ENCODE measurements at places on chromosomes 12 and 14. TPM values are rescaled to one million over a fixed set of nuclear protein-coding genes. Genes with fewer than 3 reads are reported as not detected.

SERPINA12 gene
- not detected for total RNA-seq

- peak; percentile 53 for DNase-seq
These were observed 31.4 kb upstream of the RTRAF start for GRCh38 chr14:51957950-51958349.

DNA sequence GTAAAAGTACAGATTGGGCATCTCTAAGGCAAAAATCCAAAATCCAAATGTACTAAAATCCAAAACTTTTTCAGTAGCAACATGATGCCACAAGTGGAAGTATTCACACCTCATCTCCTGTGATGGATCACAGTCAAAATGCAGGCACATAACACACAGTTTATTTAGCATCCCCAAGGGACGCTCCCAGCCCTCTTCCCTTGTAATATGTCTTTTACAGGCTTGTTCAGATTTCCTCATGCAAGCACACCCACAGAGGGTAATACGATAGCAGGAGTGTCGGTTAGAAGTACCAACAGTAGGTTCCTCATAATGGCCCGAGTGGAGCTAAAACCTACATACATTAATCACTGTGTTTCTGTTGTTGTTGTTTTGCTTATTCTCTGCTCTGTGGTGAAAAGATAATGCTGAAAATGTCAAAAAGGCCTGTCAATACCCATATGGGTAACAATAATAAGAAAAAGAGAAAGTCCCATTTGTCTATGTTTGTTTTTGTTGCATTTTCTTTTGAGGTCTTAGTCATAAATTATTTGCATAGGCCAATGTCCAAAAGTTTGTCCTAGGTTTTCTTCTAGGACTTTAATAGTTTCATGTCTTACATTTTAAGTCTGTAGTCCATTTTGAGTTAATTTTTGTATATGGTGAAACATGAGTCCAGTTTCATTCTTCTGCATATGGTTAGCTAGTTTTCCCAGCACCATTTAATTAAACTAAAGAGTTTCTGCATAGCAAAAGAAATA, 133.1 kb downstream of the LRIG3 start:
- no peak for DNase-seq

DNA sequence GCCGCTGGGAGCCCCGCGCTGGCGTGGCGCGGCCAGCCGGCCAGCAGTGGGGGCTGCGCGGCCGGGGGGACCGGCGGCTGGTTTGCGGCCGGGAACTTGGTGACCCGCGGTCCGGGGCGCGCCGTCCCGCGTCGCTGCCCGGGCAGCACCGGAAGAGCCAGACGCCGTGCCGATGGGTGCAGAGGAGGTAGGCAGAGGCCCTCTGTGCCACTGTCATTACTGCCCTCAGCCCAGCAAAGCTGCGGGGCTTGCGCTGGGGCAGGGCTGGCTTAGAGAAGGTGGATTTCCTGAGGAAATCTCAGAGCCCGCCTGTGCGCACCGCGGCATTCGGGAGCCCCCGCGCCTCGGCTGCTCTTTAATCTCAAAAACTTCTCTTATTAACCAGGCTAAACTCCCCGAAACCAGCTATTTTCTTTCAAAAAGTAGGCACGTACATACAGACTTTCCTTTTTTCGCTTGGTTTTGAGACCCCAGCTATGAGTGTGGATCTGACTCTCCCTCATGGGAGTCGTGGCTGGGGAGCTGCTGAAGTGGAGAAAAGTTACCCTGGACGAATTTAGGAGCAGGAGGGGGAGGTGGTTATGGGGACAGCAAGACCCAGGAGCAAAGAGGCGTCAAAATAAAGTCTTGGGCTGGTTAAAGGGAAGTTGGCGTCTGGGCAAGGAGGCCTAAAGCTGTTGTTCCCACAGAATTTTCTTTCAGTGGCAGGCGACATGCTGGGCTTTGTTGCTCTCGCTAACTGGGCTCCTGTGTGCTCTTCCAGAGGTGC, 802 bp downstream of the SUSD6 start:
- DNase-seq, result no peak

GRCh38 chr12:62003701-62004100, 256.5 kb upstream of the USP15 start:
- no peak for DNase-seq

DNA sequence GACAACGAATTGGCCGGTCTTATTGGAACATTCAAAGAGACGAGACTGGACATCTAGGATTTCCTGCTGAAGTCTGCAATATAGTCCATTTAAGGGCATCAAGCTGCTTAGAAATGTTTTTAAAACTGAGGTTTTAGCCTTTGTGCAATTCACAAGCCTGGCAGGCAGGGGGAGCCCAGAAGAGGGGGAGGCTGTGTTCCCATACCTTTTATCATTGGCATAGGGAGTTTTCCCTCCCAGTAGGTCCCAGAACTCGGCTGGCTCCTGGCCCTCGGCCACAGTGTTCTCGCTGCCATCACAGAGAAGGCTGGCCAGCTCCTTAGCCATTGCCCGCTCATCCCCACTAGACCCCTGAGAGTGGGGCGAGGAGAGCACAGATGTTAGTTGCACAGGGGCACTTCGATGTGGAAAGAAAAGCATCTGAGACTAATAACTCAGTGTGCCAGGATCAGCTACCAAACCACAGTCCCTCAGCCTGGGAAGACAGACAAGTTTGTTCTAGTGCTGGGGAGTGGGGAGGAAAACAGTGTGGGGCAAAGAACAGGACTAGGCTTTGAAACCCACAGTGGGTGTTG, 15.1 kb downstream of the AVIL start:
- no peak for DNase-seq

MDP1 gene
- 30.8 TPM for total RNA-seq

- DNase-seq, result no peak
These were observed 21.3 kb downstream of the WSCD2 start for GRCh38 chr12:108150436-108150835.

DNA sequence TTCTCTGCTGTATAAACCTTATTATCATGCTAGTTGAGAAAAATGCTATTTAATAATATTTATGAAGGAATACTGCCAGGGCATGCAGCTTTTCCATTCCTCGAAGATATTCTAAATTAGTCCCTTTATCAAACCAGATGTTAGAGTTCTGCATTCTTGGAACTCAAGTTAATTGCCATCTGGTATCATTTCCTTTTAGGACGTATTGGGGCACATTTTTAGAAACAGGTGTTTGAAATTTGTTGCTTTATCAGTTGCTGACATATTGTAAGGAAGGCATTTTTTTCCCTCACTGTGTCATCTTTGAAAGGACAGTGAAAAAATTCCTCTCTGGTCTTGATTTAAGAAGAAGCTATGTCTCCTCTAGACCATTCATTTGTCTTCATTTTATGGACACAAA, 471.2 kb upstream of the PRICKLE1 start:
- DNase-seq, result no peak

DNA sequence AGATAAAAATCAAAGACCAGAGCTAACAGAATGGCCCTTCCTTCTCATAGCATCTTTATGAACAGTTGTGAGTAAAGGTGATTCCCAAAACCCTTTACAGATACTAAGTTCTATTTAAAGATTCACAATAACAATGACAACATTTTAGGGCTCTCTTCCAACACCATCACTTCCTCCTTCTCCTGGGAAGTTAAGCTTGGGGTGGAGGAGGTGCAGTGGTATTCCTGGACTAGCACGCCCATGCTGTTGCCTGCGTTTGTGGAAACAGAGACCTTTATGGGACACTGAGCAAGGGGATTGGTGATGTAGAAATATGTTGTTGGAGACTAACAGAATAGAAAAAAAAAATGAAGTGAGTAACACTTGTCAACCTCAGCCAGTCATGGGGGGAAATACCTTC, 22.5 kb downstream of the SYNE2 start:
- DNase-seq, result no peak

- peak; percentile 35 for DNase-seq
These were observed 75.5 kb downstream of the BORCS5 start for GRCh38 chr12:12432364-12432763.

DNA sequence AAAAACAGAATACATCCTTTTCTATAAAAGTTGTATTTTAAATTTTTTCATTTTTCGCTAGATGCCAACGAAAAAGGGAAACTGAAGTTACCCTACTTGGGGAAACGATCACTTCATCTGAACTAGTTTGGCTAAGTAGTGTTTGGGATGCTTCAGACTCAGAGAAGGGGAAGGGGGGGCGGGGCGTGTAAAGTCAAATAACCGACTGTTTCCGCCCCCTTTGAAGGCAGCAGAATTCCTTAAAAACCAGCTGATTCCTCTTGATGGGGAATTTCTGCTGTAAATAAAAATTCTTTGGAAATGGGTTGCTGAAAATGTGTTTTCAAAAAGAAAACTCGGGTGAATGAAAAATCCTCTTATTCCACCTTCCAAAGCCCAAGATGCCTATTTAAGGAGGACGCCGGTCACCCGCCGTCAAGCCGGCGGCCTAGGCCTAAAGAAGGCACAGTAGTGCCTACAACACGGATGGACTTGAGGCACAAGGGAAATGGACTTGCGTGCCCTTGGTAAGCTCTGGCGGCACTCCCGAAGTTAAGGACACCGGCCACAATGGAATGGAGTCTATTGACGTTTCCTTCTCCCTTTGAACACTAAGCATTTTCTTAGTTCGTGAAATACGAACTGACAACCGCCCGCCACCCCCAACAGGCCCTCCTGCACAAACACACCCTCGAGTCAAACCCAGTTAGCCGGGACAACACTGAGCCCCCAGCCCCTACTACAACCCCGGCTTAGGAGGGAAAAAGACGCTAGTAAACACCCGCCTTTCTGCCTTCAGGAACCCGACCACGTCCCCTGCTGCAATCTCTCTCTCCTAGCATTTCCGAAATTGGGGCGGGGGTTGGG, 1.9 kb downstream of the ATXN2 start:
- peak; percentile 63 for DNase-seq

DNA sequence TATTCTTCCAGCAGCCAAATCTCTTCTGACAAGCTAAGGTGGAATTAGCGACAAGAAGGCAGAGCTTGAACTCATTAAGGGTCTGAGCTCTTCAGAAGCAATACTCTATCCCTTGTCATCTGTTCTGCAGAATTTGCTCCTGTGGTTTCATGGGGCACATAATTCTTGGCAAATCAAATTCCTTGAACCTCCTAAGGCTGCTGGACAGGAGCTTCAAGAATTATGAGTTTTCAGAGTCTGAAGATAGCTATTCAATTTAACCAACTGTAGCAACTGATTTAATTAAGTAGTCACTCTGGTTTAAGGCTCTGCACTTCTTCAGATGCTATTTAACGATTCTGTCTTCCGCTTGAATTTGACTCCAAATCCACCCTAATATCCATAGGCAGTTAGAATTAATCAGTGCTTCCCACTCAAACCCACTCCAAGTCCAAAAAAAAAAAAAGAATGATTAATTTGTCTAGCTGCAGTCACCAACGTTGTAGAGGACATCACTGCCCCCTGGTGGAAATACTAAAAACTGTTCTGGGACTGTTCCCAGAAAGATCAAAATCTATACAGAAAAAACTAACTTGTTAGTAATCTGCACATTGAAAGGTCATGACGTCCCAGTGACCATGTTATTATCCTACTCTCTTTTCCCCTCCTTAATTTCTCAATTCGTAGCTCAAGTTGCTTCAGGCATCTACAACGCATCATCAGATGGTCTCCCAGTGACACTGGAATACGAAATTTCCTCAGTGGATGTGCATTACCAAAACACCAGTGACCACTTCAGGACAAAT, 169.9 kb downstream of the KIF21A start:
- DNase-seq, result peak; percentile 28

DNA sequence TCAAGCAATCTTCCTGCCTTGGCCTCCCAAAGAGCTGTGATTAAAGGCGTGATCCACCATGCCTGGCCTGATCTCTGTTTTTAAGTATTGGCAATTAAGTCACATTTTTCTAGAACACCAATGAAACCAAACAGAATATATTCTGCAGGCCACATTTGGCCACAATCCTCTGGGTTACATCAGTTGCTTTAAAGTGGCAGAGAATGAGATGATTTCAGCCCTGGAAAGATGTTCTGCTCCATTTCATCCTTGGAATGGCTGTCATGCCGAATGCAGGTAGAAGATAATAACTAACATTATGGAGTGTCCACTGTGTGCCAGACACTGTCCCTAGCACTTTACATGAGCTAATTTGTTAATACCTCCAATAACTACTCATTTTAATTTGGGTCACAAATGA, 154.4 kb downstream of the PTPN11 start:
- DNase-seq, result no peak

DNA sequence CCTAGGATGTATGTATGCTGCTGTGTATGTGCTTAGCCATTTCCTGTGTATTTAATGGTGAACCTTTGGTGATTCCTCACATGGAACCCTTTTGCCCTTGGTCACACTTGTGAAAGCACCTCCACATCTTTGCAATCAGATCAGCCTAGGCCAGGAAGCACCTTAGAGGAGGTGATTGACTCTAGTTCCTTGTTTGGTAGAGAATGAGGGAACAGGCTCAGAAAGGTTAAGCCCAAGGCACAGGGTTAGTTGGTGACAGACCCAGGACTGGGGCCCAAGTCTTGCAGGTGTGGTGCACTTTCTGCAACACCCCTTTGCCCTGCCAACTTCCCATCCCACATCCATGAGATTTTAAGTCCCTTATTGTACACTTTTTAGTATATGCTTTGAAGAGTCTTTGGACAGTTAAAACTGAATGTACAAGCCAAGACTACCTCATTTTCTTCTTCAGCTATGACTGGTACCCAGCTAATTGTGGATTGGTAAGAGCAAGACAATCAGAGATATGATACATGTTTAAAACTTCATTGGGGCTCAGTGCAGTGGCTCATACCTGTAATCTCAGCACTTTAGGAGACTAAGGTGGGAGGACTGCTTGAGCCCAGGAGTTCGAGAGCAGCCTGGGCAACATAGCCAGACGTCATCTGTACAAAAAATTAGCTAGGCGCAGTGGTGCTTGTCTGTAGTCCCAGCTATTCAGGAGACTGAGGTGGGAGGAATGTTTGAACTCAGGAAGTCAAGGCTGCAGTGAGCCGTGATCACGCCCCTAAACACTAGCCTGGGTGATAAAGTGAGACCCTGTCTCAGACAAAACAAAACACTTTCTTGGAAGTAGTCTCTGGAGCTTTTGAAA, 71.1 kb downstream of the RASSF3 start:
- DNase-seq, result no peak

GRCh38 chr12:18345021-18345735, 83.9 kb downstream of the PIK3C2G start:
- no peak for DNase-seq

DNA sequence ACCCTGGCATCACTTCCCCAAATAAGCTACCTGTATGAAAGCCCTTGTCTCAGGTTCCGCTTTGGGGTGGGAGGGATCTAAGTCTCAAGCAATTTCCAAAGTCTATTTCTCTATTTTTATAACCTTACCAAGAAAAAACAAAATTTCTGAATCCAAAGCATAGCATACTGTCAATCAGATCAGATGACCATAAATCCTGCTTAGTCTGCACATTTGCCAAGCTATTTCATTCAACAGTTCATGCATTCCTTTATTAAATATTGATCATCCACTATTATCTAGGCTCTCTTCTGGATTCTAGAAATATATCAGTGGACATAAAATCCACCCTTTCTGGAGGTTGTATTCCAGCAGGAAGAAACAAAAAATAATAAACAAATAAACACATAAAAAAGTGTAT, 263.5 kb upstream of the USP15 start:
- DNase-seq, result no peak

- DNase-seq, result peak; percentile 56
These were observed 155.5 kb upstream of the CCND2 start for GRCh38 chr12:4118017-4118510.
